Activated CD8-positive, alpha-beta memory T cell treated with anti-CD3 and anti-CD28 coated beads for 1 hour (primary cell): ENCODE measurements at places on chromosomes 4 and X.

DNA sequence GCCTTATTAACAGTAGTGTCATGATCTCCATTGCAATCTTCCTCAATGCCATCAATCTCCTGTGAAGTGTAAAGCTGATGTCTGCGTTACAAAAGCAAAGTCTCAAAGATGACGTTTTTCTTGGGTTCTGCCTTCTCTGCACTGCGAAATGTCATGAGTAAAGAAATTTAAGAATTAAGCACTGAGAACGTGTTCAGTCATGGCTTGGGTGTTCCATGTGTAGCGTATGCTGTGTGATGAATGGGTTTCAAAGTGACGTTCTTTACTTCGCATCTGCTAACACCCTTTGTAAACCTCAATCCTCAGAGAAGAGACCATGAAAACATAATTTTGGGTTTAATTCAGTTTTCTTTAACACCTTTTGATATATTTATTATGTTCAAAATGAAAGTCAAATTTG lies 999 bp downstream of the NAP1L5 start:
- DNase-seq, result no peak

GRCh38 chr4:42488114-42488513 lies 90.8 kb downstream of the SHISA3 start:
- no peak for DNase-seq

DNA sequence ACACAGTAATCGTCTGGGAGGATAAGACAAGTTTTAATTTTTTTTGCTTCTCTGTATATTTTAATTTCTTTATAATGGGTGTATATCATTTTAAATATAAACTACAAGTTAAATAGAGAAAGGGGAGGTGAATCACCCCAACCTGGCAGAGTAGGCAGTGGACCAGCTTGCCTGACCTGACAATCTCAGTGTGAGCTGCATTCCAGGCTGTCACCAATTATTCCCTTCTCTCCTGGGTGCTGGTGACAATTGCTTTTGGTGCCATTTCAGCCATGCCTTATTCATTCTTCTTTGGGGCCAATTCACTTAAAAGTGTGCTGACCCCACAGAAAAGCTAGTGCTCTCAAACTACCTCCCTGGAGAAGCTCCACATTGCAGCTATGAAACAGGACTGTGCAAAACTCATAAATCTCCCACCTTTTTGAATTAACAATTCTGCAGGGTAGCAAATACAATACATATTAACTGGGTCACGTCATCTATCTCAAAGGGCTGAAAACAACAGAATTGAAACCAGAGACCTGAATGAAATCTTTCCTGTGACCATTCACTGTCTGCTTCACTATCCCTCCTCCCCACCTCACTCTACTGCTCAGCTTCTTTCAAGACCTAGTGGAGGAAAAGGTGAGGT lies 359.0 kb downstream of the HS3ST1 start:
- DNase-seq, result no peak

- DNase-seq, result no peak
Observed at GRCh38 chr4:70518716-70519115, 347 bp downstream of the AMTN start.

GRCh38 chrX:137172317-137172948 lies 138.6 kb upstream of the GPR101 start:
- no peak for DNase-seq

DNA sequence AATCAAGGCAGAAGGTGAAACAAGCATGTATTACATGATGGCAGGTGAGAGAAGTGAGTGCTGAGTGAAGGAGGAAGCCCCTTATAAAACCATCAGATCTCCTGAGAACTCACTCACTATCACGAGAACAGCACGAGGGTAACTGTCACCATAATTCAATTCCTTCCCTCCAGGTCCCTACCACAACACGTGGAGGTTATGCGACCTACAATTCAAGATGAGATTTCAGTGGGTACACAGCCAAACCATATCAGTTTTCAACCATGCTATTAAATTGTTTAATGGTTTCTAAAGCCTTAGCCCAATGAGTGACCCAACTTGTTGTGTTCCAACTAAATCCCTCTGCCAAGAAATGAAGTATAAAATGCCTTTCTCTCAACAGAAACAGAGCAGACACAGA lies 519.8 kb downstream of the GBA3 start:
- no peak for DNase-seq
